Endothelial cell (in vitro differentiated cells): ENCODE measurements at places on chromosomes 13 and 19.

GRCh38 chr19:48751845-48752495 lies 471 bp downstream of the FUT1 start:
- DNase-seq, result no peak

- no peak for DNase-seq
Observed at GRCh38 chr19:33194532-33194885, 379 bp downstream of the LRP3 start.

GRCh38 chr19:40650749-40651305 lies 39.6 kb downstream of the NUMBL start:
- DNase-seq, result no peak

DNA sequence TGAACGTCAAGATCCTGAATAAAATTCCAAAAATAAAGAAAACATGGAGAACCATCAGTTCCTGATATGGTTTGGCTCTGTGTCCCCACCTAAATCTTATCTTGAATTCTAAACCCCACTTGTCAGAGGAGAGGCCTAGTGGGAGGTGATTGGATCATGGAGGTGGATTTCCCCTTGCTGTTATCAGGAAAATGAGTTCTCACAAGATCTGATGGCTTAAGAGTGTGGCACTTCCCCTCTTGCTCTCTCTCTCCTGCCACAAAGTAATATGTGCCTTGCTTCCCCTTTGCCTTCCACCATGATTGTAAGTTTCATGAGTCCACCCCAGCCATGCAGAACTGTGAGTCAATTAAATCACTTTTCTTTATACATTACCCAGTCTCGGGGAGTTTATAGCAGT lies 827.4 kb downstream of the GPC5 start:
- no peak for DNase-seq

DNA sequence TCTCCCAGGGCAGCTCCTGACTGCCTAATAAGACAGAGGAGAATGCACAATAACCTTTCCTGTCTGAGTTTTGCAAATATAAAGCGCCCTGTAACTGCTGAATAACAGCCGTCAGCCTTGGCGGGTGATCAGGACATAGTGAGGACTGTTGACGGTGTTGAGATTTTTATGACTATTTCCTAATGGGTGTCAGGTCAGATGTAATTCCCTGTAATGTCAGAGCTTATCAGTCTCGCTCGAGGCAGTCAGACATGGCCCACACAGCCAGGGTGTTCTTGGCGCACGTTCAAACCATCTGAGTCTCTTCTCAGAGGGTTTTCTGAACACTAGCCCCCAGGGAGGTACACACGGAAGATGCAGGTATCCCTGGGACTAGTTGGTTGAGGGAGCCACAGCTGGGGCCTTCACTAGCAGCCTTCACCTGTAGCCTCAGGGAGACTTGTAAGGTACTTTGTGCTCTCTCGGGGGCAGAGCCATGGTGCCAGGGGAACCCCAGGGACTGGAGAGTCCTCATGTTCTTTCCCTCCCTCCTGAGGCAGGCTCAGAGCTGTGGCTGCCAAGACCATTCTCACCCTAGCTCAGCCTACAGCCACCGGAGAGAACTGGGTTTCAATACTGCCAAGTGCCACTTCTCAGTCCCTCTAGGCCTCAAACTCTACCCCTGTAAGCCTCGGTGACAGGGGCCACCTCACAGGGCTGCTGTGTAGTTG lies 213.1 kb downstream of the UQCRFS1 start:
- DNase-seq, result no peak

- no peak for DNase-seq
Observed at GRCh38 chr13:36875961-36876360, 44.1 kb downstream of the SMAD9 start.

GRCh38 chr13:43000676-43001075 lies 8.6 kb upstream of the EPSTI1 start:
- DNase-seq, result no peak

DNA sequence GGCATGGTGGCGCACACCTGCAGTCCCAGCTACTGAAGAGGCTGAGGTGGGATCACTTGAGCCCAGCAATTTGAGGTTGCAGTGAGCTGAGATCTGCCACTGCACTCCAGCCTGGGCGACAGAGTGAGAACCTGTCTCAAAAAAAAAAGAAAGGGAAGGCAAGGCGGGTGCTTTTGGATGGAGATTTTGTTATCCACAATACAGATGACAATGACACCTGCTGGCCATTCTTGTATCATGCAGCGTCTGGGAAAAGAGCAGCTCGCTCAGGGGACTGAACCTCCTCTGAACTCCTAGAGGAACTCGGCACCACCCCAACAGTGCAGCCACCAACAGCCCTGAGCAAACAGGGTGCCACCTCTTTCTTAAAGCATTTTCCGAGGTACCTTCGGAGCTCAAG lies 22.8 kb downstream of the HAUS8 start:
- DNase-seq, result peak; percentile 58

- no peak for DNase-seq
Observed at GRCh38 chr13:94178625-94179244, 300.7 kb downstream of the DCT start.

- no peak for DNase-seq
Observed at GRCh38 chr19:54316746-54317107, 3.8 kb upstream of the LILRA5 start.

- DNase-seq, result no peak
Observed at GRCh38 chr19:31510635-31511034, 161.4 kb upstream of the TSHZ3 start.

DNA sequence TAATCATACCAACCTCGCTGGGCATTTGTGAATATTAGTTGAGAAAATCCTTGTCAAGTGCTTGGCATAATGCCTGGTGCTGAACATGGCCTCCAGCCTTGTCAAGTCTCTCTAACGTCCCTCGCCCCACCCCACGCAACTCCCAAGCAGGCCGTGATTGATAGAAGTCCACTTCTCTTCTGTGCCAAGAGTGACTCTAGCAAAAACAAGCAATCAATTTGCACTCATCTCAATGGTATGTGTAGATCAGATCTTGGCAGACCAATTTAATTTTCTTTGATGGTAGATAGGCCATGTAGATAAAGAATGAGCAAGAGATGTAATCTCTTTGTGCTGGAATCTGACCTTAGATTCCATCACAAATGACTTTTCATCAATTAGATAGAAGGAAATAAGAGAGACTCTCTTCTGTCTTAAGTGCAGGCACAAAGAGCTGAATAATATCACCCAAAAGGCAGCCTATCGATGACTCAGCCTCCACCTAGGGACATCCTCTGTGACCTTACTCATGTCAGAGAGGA lies 31.0 kb upstream of the KATNAL1 start:
- DNase-seq, result no peak

GRCh38 chr19:7326105-7326877 lies 22.4 kb upstream of the ARHGEF18 start:
- DNase-seq, result no peak

GRCh38 chr13:20414546-20415305 lies 110.9 kb downstream of the CRYL1 start:
- no peak for DNase-seq

GRCh38 chr13:28384789-28385188 lies 110.1 kb downstream of the FLT1 start:
- DNase-seq, result no peak

GRCh38 chr13:108597943-108598342 lies 31.5 kb upstream of the MYO16 start:
- no peak for DNase-seq

DNA sequence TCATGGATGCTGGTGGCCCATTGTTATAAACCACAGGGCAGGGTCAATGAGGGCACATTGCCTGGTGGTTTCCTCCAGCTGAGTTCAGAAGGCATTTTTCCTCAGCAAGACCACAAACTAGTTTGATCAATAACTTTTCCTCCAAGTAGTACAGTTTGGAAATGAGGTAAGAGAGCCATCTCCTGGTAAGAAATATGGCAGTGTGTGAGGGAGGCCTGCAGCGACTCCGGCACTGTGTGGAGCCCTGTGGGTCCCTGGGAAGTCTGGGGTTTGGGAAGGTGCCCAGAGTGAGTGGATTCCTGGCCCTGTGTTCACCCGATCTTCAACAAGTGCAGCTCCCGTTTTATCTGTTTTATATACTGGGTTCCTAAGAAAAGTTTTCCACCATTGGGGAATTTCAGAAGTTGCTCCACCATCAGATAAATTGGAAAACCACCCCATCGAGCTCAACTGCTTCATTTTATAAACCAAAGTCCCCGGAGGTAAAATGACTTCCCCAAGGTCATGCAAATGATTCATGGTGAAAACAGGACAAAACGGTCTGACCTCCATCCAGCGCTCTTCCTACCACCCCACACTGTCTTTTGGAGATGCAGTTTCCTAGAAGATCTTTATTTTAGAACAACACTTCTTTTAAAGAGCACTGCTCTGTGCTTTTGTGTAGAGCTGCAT lies 148.4 kb downstream of the KATNAL1 start:
- DNase-seq, result no peak

DNA sequence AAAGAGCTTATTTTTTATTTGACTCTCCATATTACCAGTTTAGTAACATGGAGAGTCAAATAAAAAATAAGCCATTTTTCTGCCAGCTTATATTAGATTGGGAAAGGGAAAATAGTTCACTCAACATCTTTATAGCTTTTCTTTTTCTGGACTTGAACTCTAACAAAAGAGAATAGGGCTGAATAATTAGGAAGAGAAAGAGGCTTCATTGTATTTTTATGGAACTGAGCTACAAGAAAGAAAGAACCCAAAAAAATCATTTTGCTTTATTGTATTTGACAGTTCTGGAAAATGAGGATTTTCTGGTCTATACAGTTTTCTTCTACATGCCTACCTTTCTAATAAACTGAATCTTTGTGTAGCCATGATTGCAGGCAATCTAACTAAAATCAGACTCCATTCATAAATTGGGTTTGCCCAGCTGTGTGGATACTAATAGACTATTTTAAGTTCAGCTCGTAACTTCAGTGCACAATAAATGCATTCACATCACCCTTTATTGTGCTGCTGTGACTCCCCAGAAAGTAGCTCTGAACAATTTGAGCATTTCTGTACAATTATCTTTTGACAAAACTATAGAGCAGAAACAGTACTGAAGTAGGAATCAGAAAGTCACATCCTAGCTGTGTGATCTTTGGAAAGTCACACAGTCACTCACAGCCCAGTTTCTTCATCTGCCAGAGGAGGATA lies 115.3 kb downstream of the STOML3 start:
- no peak for DNase-seq

- DNase-seq, result no peak
Observed at GRCh38 chr13:112889351-112890290, 79.4 kb upstream of the MCF2L start.
